Stimulated activated CD4-positive, alpha-beta T cell treated with anti-CD3 and anti-CD28 coated beads, Interleukin-1b, Interleukin-23, amount 100 ng/mL, for 24 hours (primary cell): ENCODE measurements at places on chromosomes 5 and 9.

DNA sequence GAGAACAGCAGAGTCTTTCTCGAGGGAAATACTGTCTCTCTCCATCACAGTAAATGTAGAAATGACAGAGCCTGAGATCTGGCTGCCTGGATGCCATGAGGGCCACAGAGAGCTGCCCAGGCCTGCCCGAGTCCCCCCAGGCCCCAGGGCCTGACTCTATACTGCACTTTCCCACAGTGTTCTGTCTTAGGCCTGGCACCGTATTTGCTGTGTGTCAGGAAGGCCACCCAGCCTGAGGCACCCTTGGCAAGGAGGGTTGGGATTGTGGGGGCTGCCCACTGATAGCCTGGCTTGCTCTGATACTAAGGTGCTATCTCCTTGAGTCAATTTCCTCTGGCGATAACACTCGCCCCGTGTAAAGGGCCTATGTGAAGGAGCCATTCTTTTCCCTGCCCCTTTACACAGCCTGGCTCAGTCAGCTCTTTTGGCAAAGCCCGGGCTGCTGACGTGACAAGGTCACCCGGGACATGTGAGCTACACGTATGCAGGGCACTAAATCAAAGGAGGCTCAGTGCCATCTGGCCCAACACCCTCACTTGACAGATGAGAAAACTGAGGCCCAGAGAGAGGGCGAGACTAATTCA is 630.1 kb upstream of the KLF4 start:
- no peak for DNase-seq

- no peak for DNase-seq
Measured at GRCh38 chr5:57335092-57335660, 147.4 kb downstream of the ACTBL2 start.

GRCh38 chr9:2093920-2094597 is 78.9 kb downstream of the SMARCA2 start:
- no peak for DNase-seq

- no peak for DNase-seq
Measured at GRCh38 chr5:14376789-14377188, 204.8 kb upstream of the OTULINL start.

- no peak for DNase-seq
Measured at GRCh38 chr5:171391996-171392577, 4.4 kb downstream of the NPM1 start.

GRCh38 chr5:141001446-141001843 is 35.2 kb downstream of the PCDHAC2 start:
- no peak for DNase-seq

- no peak for DNase-seq
Measured at GRCh38 chr5:96605144-96605837, 56.9 kb upstream of the CAST start.

DNA sequence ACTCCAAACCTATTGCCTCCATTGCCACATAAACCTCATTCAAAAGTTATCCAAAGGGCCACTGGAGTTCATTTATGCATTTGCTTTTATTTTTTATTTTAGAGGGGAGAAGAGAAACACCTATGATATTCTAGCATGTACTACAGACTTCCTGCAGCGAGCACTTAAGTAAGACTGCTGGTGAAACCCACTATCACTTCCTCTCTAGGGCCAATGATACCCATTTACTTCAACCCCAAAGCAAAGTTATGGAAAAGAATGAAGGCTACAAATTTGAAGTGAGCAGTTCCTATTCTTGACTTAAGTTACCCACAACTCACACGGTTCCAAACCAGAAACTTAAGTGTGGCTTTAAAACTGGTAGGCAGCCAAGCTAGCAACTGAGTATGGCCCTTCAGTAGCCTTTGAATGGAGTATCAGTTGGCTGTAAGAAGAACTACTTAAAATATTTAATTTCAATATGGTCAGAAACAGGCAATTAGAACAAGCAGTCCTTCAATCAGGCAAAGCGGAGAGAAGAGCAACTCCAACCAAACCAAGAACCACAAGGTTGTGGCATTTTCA is 94.1 kb downstream of the GPR21 start:
- no peak for DNase-seq

GRCh38 chr5:11851965-11852716 is 52.1 kb downstream of the CTNND2 start:
- DNase-seq = no peak

- no peak for DNase-seq
Measured at GRCh38 chr5:567664-568060, 43.4 kb upstream of the SLC9A3 start.
